LNCaP clone FGC (cell line): ENCODE measurements at places on chromosomes 5 and 9.
A peak's percentile ranks its signal among the peaks of the same experiment; 100 is the strongest.

GRCh38 chr5:16544607-16545374 is 72.0 kb downstream of the RETREG1 start:
- no peak for DNase-seq

DNA sequence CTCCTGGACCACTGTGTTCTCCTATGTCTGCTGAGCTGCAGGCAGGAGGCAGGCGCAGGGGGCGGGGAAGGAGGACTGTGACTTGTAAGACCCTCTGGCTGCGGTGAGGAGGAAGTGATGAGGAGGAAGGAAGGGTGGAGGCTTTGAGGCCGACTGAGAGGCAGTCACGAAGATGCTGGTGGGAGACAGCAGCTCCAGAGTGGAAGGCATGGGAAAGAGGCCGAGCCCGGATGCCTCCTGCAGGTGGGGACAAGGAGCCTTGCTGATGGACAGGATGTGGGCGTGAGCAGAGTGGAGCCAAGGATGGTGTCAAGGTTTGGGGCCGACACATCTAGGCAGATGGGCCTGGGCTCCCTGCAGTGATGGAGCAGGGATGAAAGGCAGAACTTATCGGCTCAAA is 74.3 kb upstream of the ICE1 start:
- no peak for DNase-seq

- no peak for DNase-seq
Observed at GRCh38 chr5:111635916-111636570, 121.0 kb downstream of the NREP start.

DNA sequence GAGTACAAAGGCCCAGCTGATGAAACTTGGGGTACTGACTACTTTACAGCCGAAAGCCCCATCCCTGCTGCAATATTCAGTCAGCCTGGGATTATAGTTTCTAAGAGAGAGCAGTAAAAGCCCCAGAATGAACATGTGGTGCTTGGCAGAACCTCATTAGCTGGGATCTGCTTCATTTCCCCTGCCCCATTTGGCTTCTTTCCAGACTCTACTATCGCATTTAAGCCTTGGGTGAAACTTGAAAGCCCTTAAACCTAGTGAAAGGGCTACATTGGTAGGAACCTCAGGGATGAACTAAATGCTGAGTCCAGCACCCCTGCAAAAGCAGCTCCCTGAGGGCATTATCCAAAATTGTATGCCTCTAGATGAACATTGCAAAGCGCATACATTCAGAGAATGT is 631.1 kb downstream of the ACTL7B start:
- no peak for DNase-seq

GRCh38 chr5:168041583-168041982 is 249.9 kb upstream of the WWC1 start:
- no peak for DNase-seq

DNA sequence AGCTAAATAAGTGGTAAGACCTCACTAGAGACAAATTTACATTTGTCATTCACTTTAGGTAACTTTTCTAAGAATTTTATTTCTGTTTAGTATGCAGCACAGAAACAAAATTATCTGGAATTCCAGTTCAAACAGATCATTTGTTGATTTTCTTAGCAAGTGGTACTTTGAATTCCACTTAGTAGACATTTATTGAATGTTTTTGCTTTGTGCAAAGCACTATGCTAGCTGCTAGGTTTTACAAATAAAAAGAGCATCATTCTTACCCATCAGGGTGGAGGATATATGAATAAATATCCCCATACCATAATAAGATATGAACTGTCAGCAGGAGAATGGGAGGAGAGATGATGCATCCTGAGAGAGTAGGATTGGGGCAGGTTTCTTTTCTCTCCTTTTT is 35.4 kb downstream of the GNG10 start:
- DNase-seq: no peak

- no peak for DNase-seq
Observed at GRCh38 chr5:171710451-171711024, 75.1 kb upstream of the SMIM23 start.

DNA sequence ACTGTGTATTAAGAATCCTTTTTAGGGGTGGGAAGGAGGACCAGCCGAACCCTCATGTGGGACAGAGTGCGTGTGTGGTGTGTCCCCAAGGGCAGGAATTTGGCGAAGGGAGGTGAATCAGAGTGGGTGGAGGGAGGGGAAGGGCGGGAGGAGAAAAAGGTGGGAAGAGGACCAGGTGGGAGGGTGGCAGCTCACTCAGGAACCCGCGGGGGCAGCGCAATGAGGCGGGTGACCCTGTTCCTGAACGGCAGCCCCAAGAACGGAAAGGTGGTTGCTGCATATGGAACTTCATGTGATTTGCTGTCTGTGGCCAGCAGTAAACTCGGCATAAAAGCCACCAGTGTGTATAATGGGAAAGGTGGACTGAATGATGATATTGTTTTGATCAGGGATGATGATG is 8.8 kb upstream of the POLR1E start:
- no peak for DNase-seq

DNA sequence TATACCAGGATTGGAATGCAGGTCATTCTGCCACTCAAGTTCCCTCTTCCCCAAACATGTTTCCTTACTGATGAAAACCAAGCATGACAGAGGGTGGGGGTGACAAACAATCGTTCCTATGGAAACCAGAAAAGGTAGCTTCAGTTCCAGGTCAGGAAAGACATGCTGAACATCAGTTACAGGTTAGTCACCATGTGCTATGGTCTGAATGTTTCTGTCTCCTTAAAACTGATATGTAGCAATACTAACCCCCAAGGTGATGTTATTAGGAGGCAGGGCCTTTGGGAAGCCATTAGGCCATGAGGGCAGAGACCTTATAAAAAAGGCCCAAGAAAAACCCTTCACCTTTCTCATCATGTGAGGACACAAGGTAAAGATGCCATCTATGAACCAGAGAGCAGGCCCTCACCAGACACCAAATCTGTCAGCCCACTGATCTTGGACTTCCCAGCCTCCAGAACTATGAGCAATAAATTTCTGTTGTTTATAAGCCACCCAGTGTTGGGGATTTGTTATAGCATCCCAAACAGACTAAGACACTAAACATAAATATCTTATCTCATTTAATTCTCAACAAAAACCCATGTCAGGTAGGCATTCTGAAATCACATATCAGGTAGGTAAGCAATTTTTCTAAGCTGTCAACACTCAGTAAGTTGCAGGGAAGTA is 15.7 kb upstream of the SH3RF2 start:
- no peak for DNase-seq

DNA sequence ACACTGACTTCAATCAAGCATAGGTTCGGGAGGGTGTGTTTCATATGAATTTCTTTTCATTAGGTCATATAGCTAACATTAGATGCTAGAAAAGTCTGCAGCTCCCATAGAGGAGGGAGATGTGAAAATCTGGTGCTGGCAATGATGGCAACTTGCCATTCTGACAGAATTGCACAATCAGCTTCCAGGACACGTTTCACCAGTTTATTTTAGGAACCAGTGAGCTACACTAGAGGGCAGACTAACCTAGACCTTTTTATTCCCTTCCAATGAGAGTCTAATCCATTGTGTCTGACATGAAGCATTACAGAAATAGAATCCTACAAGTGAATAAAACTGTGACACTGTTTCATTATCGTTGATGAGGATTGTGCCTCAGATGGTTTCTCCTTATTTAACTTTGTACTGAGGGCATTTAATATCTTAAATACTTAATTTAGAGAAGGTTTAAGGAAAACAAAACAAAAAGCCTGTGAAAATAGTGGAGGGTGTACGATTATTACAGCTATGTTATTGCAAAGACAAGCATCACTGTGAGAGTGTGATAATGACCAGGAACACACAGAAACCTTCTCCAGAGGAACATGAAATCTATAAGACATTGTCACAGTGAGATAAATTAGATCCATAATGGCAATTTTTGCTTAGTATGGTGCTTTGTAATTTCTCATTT is 363.3 kb upstream of the RPS23 start:
- peak; percentile 49 for DNase-seq

DNA sequence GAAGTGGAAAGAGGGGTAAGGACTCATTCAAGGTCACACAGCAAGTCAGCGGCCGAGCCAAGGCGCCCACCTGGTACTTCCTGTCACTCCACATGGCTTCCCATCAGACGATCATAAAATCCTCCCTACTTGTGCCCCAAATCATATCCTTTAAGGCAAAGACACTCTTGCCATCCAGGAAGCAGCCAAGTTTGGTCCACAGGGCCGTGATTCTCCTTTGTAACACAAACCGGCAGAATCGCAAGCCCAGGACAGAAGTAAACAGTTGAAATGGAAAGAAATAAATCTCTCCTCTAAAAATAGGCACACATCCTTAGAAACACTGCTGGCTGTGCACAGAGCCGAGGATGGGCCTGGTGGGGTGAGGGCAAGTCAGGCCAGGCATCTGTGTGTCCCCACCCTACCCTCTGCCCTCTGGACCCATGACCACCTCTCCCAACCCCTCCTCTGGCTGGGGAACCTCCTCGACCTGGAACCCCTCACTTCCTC is 30.5 kb downstream of the TMOD1 start:
- no peak for DNase-seq

GRCh38 chr9:116237456-116237855 is 83.9 kb downstream of the PAPPA start:
- no peak for DNase-seq

DNA sequence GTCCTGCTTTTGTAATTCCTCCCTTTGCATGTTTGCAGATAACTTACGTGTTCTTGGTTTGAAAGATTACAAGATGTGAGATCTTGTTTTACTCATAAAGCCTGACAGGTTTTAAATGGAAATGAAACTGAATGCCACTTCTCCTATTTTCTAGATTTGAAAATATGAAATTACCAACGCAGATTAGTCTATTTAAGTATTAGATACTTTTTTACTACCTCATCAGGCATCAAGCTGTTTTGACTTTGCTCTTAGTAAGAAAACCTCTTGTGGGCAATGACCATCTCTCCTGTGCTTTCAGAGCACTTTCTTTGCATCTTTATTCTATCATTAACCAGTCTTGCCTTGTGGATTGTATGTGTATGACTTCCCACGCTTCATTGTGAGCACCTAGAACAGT is 3.5 kb downstream of the DMXL1 start:
- DNase-seq: no peak

DNA sequence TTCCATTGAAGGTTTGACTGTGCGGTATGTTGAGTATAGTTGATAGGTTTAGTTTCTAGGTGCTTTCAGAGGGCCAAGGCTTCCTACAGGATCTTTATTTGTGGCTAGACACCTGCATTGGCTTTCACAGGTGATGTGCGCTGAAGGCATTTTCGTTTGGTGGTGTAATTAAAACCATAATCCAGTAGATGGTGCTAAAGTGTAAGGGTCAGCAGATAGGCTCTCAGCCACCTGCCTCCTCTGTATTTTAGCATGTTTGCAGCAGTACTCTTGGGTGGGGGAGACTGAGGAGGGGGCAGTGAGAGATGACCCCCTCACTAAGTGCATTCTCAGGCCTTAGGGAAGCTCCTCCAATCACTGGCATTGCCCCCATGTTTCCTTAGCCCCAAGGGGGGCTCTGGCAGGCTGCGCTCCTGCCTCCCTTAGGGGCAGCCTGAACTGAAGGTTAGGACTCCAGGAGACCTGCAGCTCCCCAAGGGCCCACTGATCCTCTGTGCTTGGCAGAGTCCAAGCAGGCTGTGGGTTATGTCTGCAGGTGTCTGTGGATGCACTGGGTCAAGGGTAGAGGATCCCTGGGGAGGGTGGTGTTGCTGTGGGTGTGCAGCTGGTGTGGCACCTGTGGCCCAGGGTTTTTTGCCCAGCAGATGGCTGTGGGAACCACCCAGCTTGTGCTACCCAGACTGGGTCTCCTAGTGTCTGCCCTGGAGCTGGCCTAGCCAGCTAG is 23.4 kb downstream of the CDK20 start:
- no peak for DNase-seq

- DNase-seq: no peak
Observed at GRCh38 chr5:155303120-155303519, 289.6 kb downstream of the KIF4B start.

DNA sequence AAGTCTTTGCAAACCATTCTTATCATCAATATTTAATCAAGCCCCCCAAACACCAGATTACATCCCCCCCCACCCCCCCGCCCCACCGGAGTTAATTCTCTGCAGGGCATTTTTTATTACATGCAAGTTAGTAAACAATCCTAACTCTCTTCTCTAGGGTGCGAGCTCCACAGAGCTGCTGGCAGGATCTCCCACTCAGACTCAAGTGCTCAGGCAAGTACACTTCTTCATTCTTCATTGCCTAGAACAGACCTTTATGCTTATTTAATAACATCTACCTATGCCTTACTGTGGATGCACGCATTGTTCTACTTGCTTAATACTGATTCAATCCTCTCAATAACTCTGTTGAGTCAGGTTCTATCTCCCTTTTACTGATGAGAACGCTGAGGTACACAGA is 9.9 kb downstream of the SAXO1 start:
- no peak for DNase-seq

DNA sequence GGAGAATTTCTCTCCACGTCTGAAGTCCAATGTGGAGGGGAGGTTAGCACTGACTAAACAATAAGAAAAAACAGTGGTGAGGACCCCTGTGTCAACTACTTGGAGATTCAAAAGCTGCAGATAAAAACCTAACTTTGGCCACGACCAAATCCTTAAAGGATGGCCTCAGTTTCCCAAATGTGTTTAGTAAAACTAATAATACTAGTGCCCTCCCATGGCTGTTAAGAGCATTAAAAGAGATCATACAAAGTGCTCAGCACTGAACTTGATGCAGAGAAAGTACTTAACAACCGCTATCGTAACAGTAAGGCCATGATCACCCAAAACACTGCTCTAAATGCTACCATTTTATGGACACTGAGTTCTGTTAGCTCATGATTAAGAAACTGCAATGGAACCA is 288.4 kb downstream of the EBF1 start:
- DNase-seq: no peak

GRCh38 chr9:127449332-127449966 is 1.8 kb downstream of the RPL12 start:
- no peak for DNase-seq

GRCh38 chr5:109911731-109912130 is 222.0 kb downstream of the MAN2A1 start:
- no peak for DNase-seq

GRCh38 chr5:177179431-177179830 is 45.9 kb downstream of the NSD1 start:
- no peak for DNase-seq

GRCh38 chr5:35188031-35188457 is 42.2 kb downstream of the PRLR start:
- DNase-seq: peak; percentile 77

GRCh38 chr9:133730994-133731715 is 7.0 kb downstream of the SARDH start:
- DNase-seq: no peak

DNA sequence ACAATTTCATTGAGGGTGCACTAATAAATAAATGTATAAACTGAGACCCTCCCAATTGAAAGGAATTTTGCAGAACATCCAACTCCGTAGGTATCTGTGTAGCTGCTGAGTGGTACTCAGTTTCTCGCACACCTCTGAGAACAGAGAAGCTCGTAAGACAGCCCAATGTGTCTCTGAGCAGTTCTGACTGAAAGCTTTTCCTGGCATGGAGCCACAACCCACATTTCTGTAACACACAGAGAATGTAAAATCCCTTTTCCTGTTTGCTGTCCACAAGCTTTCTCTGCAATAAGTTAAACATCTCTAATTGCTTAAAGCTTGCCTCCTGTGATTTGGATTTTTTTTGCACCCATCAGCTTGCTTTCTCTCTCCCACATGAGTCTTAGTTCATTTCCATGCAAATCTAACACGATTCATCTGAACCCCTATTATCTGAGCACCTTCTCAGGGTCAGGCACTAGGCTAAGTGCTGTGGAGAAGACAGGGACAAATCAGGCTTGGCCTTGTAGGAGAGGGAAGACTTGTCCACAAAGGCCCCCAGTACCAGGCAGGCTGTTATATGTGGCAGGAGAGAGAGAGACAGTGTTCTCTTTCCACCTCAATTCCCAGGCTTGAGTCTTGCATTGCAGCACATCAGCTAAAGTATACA is 44.2 kb upstream of the COL15A1 start:
- no peak for DNase-seq
